NCI-H446 treated with DMSO at 0.1 percent for 48 hours (cell line): ENCODE measurements at places on chromosomes 13 and 19.

DNA sequence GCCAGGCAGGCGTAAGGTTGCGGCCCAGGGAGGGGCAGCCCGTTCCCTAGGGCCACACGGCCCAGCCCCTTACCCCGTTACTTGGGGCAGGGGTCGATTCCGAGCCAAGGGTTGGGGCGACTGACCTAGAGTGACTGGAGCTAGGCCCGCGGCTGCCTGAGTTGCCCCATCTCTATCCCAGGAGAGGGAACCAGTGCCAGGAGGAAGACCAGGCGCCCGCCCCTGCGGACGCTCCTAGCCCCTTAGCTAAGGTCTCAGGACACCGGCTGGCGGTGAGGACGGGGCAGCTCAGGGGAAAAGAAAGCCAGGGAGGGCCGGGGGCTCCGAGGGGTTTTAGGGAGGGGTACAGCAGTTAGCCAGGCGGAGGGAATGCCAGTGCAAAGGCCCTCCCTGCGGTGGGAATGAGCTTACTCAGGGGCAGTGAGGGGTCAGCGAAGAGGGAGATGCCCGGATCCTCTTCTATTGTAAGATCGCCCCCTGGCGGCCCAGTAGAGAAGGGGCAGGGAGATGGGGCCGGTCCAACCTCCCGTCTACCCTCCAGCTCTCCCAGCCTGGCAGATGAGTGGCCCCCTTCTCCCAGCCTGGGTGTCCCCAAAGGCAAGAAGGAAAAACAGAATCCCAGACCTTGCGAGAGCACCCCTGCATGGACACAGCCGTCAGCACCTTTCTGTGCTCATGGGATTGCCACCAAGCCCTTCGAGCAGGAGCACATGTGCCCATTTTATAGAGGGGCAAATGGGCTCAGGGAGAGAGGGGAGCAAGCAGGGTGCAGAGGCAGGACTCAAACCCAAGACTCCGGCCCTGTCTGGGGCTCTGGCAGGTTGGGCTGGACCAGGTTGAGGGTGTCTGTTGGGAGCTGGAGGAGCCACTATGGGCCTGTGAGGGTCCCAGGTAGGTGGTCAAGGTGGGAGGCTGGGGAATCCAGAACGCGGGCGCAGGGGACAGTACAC lies 16.3 kb downstream of the CILP2 start:
- DNase-seq = no peak

- no peak for DNase-seq
These were observed 45.5 kb downstream of the C13orf42 start for GRCh38 chr13:51065372-51066090.

- DNase-seq = no peak
These were observed 58.3 kb downstream of the DOCK9 start for GRCh38 chr13:98919566-98919965.

DNA sequence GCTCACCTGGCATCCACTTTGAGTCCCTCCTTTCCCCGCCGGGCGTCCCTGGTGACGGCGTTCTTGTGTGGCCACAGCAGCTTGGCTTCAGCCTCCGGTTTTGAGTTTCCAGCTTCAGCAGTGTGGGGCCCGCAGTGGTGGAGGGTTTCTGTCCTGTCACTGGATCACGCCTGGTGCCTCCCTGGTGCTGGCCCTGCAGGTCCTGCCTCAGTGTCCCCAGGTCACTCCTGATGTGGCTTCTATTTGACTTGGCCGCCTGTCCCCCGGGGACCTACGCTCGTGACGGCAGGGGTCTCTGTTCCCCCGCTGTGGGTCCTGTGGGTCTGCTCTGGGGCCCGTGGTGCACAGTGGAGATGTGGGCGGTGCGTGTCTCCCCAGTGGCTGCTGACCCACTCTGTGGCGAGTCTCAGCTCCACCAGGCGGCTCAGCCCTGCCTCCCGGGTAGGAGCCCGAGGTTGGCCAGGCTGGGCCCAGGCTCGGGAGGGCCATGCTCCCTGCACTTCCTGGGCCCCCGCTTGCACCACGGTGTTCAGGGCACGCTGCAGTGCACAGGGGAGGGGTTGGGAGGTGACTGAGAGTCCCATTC lies 1.9 kb downstream of the ATP4B start:
- no peak for DNase-seq

DNA sequence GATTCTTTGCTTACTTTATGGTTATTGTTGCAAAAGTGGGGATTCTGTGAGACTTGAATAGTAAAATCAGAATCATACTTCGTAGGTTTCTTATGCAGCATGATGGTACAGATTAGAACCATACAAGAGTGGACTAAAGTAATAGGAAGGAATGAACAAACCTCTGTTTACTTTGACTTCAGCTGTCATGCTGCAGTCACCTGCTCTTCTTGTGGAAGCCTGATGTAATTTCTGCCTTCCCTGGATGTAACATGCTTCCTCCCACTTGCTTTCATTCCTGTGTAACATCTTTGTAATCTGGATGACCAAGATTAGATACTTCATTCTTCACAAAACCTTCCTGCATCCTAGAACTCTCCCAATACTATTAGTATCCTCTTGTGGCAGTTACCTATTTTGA lies 235.0 kb downstream of the PCCA start:
- DNase-seq = no peak

GRCh38 chr19:2475018-2475701 lies 767 bp upstream of the GADD45B start:
- DNase-seq = no peak

- DNase-seq = no peak
These were observed 213.5 kb upstream of the IRS2 start for GRCh38 chr13:109999659-110000533.

DNA sequence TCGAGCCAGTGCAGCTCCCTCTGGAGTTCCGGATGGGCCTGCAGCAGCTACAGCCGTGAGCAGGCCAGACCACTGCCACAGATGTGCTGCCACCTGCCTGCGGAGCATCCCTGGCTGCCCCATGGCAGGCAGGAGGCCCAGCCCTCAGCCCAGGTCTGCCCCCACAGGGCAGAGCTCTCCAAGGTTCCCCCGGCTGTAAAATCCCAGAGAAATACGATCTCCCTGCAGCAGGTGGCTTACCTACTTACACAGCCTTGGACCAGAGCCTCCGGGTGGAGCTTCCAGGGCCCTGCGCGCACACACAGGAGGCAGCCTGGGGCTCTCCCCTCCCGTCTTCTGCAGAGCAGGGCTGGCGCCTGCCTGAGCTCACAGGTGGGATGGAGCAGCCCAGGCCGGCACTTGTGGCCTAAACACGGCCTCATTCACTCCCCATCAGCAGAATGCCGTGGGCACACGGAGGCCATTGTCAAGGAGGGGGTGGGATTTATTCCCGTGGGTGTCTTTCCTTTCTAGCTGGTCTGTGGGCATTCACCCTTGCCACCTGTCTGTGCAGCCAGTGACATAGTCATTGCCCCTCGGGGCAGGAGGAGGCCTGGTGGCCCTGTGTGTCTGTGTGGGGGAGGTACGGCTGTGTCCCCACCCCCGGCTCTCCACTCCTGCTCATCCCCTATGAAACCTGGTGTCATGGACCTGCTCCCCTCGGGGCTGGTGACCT lies 118.0 kb downstream of the KDM4B start:
- no peak for DNase-seq

DNA sequence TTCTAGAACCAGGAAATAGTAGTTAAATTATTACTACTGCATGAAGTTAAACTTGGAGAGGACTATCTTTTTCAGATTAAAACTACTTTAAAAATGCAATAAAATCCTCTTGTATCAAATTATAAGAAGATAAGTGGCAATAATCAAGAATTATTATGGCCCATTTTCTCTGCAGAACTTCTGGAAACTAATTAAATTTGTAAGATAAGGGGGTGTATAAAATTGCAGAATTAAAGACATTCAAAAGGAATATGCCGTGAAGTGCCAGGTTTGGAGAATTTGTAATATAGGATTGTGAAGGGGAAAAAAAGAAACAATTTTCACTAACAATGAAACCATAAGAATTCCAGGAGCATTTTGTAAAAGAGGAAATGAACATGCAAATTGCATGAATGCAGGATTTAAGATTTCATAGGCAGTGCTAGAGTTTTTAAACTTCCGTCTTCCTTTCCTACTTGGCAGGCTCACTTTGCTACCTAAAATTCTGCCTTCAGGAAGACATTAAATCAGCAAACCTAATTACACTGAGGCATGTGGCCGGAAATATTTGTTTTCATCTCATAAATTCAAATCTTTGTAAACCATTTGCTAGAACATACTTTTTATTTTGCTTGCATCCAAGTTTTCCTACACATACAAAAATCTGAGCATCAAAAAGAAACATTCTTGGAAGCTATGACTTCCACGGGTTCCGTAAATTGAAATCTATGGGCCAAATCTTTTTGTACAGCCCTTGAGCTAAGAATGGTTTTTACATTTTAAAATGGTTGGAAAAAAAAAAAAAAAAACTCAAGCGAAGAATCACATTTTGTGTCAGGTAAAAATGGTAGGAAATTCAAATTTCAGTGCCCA lies 166.9 kb downstream of the DCLK1 start:
- no peak for DNase-seq

- no peak for DNase-seq
These were observed 25.2 kb downstream of the CPT1C start for GRCh38 chr19:49716154-49716553.

- DNase-seq = no peak
These were observed 29.9 kb downstream of the NLRP13 start for GRCh38 chr19:55902080-55902751.

GRCh38 chr19:49086296-49086695 lies 1.0 kb downstream of the SNRNP70 start:
- DNase-seq = no peak
